ENCODE measurements at places on chromosomes 1 and 21.

- no peak for DNase-seq
Measured at GRCh38 chr1:94274561-94274960, 37.2 kb upstream of the ARHGAP29 start.

GRCh38 chr1:21117597-21118001, 59.1 kb downstream of the EIF4G3 start:
- no peak for DNase-seq

DNA sequence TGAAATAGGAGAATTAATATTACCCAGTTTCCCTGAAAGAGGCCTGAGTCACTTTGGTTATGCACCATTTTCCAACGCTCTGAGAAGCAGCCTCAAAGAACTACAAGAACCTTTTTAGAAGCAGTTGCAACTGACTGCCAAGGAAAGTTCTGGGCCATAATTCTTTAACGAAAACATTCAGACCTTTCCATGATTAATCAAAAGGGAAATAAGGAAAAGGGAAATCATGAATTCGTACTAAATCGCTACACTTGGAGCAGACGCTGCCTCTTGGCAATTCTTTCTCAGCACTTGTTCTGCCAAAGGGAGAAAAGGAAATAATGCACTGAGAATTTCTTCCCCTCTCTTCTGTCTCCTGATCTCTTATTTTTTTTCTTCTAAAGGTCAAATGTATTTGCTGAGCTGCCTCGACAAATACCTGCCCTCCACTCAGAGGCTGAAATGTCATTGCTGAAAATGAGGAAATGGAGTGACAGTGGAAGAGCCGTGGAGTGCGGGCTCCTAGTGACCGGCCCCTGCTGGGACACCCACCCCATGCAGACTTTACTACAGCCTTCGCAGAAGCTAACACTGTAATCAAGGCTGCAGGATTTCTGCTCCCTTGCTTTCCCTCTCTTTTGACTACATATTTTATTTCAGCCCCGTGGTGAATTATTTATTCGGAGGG, 67.9 kb upstream of the GALNT2 start:
- no peak for DNase-seq

DNA sequence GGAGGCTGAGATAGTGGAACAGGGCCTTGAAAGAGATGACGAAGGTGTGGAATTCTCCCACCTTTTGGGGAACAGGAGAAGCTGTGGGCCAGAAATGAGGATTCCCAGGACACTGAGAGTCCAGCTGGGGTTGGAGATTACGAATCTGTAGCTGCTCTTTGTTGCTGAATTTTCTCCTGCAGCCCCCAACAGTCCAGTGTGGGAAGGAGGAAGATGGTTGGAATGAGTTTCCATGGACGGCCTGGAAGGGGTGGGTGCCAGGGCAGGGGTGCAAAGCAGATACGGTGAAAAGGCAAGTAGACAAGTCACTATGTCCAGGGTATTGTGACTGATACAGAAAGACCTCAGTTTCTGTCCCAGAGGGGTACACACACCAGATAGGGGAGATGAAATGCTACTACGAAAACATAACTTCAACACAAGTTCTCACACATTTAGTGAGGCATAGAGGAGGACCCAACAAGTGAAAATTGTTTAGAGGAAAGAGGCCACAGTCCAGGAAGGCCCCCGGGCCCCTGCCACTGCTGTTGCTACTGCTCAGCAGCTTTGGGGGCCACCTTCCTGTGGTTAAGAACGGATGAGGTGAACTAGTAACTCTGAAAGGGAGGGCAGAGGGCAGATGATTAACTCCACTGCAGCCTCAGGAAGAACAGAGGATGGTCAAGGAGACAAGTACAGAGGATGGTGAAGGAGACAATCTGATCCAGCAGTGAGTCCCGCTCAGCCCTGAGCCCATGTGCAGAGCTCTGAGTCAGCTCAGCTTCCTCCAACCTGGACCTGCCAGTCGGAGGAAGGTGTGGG, 7.3 kb downstream of the CD244 start:
- no peak for DNase-seq

GRCh38 chr1:172826096-172826741, 167.3 kb downstream of the FASLG start:
- DNase-seq = no peak

DNA sequence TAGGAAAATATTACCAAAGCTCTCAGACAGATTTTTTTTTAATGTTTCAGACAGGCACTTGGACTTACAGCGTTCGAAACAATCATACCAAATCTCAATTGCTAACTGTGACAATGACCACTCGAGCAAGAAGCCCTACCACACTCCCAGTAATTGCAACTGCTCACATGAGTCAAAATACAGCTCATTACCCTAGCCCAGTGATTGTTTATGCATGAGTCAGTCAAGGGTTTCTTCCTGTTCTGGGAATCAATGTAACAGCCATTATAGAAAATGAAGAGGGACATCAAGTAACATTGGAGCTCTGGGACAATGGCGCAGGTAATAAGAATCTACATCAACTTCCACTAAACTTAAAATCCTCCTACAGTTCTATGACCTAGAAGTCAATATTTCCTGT, 56.1 kb upstream of the SH3GLB1 start:
- no peak for DNase-seq

GRCh38 chr1:94325377-94326302, 88.3 kb upstream of the ARHGAP29 start:
- no peak for DNase-seq

DNA sequence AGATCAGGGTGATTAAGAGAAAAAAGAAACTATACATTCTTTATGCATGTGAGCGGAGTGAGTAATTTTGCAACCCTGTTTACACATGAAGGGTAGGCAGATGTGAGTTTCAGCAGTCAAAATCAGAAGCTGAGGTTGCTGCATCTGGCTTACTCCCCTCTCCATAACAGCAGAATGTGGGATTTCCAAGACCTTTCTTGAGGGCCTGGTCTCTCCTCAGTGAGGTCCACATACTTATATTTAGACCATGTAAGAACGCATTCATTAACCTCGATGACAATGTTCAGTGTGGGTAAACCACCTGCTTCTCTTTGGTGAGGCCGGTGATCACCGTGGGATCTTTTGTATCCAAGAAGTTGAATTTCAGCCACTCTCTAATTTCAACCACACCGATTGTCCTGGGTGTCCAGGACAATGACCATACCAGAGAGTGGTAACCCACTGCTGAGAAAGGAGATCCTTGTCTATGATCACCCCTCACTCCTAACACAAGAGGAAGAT, 18.7 kb upstream of the RAP1A start:
- no peak for DNase-seq

- no peak for DNase-seq
Measured at GRCh38 chr1:5982868-5983267, 9.4 kb downstream of the NPHP4 start.

DNA sequence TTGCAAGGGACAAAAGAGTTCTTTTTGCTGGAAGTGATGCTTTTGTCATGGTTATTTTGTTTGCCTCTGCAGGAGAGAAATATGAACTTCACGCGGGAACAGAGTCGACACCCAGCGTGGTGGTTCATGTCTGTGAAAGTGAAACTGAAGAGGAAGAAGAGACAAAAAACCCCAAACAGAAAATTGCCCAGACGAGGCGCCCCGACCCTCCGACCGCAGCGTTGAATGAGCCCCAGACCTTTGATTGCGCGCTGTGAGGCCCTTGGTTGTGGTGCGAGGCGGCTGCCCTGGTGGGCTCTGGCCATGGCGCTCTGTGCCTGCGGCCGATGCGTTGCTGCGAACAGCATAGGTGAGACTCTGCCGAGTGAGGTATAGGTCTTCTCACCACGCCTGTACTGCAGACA, 20.9 kb upstream of the NCMAP start:
- DNase-seq = peak; percentile 58

- DNase-seq = no peak
Measured at GRCh38 chr1:241228339-241228738, 128.7 kb downstream of the RGS7 start.

- no peak for DNase-seq
Measured at GRCh38 chr1:1876335-1876930, 14.5 kb downstream of the GNB1 start.

GRCh38 chr1:228017356-228018124, 10.7 kb downstream of the WNT3A start:
- no peak for DNase-seq

- DNase-seq = no peak
Measured at GRCh38 chr1:39779821-39780220, 8.7 kb upstream of the OXCT2 start.

GRCh38 chr1:63317817-63318152, 4.6 kb upstream of the FOXD3 start:
- no peak for DNase-seq

GRCh38 chr1:236550961-236551851, 27.4 kb downstream of the LGALS8 start:
- DNase-seq = no peak

- no peak for DNase-seq
Measured at GRCh38 chr1:245577191-245578157, 422.7 kb downstream of the KIF26B start.

- no peak for DNase-seq
Measured at GRCh38 chr1:40746344-40747090, 37.1 kb upstream of the KCNQ4 start.

- DNase-seq = no peak
Measured at GRCh38 chr1:230319014-230319747, 107.0 kb downstream of the PGBD5 start.

DNA sequence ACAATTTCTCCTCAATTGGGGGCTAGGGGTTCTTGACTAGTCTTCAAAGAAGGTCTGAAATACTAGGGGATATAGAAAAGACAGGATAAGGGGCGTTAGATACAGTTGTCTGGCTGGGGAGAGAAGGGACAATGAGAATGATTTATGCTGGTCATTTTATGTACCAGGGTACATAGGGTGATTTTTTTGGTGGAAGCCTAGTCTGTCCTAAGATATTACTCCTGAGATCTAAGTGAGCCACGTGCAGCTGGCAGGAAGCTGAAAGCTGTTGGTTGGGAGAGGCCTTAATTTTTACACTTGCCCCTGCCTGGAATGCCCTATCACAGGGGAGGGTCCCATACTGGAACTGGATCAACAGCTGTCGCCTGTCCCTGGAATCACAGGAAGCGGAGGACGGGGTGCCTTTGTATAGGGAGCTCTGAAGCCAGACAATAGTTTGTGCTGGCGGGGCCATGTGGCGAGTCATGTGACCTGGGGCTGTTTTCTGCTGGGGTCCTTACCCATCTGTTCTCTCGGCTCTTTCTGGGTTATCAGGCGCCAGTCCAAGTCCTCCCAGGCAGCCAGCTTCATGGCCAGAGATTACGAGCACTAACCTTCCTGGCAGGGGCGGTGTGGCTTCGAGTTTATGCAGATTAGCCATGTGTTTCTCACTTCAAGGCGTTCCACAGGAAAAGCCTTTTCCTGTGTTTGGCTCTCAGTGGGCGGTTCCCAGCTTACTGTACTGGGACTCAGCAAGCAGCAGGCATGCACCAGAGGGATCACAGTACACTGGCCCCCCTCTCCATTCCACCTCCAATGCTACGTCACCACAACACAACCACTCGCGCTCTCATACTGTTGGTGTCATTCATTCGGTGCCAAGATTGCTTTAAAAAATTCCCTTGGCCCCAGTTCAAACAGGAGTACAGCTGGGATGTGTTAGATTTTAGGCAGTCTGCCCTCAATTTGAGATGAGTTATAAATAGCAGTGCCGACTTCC, 27.5 kb downstream of the ARID1A start:
- DNase-seq = no peak

DNA sequence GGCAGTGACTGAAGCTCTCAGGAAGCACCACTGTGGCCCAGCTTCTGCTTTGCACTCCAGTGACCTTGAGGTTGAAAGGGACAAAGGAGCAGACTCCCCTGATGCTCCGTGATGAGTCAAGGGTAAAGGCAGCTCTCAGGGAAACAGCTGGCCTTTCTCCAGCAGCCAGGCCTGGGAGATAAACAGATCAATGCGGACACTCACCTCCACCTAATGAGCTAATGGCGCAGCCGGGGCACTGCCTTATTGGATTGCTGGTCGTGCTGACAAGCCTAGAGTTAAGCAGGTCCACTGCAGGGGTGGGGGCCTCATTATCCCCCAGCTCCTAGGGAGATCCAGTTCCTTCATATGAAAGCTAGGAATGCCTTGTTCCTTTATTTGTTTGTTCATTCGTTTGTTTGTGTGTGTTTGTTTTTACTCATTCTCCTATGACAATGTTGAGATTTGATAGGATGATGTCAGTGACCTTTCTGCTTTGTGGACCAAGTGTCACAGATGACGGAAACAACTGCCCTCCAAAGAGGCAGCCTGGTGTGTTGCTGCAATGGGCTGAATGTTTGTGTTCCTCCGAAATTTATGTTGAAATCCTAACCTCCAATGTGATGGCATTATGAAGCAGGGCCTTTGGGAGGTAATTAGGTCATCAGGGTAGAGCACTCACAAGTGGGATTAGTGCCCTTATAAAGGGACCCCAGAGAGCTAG, 141.4 kb upstream of the BEND5 start:
- no peak for DNase-seq

GRCh38 chr1:221302357-221302756, 423.1 kb downstream of the HLX start:
- DNase-seq = no peak

- DNase-seq = no peak
Measured at GRCh38 chr1:214753236-214753852, 150.3 kb downstream of the CENPF start.

GRCh38 chr1:153610334-153610733, 2.6 kb downstream of the S100A16 start:
- DNase-seq = no peak

GRCh38 chr21:38688068-38688467, 117.7 kb upstream of the ETS2 start:
- no peak for DNase-seq

- no peak for DNase-seq
Measured at GRCh38 chr1:223102797-223103533, 40.1 kb downstream of the TLR5 start.

DNA sequence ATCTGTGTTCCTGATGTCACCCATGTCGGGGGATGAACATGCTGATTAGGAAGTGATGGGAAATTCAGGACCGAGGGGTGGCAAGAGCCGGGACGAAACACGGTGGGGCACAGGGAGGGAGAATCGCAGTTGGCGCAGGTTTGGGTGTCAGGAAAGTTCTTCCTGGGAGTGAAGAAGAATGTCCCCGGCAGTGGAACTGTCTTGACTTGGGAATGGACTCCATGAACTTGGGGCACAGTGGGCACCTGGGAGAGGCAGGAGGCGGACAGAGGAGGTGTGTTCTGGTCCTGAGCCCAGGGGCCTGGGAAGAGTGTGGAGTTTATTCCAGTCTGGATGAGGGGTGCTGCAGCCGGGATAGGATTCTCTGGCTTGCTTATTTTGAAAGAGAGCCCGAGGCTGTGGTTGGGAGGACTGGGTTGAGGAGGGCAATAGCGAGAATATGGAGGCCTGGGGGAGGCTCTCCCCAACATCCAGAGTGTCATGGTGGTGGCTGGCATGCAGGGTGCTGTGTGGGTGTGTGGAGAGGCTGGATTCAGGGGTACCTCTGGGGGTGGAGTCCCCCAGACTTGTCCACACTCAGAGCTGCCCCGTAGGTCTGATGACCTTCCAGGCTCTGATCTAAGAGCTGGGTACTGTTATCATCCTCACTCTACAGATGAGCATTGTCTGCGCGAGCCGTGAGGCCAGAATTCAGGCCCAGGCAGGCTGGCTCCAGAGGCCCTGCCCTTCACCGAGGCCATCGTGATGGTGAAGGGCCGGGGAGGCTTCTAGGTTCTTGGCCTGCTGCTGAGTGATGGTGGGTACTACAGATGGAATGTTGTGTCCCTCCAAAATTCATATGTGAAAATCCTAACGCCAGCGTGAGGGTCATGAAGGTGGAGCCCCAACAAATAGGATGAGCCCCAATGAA, 274.5 kb upstream of the C1orf174 start:
- DNase-seq = no peak

GRCh38 chr1:156102633-156103511, 11.6 kb upstream of the LMNA start:
- no peak for DNase-seq

GRCh38 chr21:31713973-31714740, 17.8 kb downstream of the SCAF4 start:
- DNase-seq = no peak
